D341Med (cell line): ENCODE measurements at places on chromosomes 4 and X.

DNA sequence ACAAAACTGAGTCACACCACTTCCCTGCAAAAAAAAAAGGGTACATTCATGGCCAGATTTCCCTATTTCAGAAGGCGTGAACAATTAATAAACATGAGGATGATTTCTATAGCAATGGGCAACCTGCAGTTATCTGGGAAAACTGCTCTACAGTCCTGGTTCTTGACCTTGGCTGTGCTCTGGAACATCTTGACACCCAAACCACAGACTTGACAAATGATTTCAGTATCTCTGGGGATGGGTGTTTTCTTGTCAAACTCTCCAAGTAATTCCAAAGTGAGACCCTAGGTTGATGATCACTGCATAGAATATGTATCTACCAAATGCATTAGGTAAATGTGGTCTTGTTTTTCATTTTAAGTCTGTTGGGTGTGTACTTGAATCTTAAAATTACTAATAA, 2.0 kb downstream of the DAPP1 start:
- no peak for DNase-seq

DNA sequence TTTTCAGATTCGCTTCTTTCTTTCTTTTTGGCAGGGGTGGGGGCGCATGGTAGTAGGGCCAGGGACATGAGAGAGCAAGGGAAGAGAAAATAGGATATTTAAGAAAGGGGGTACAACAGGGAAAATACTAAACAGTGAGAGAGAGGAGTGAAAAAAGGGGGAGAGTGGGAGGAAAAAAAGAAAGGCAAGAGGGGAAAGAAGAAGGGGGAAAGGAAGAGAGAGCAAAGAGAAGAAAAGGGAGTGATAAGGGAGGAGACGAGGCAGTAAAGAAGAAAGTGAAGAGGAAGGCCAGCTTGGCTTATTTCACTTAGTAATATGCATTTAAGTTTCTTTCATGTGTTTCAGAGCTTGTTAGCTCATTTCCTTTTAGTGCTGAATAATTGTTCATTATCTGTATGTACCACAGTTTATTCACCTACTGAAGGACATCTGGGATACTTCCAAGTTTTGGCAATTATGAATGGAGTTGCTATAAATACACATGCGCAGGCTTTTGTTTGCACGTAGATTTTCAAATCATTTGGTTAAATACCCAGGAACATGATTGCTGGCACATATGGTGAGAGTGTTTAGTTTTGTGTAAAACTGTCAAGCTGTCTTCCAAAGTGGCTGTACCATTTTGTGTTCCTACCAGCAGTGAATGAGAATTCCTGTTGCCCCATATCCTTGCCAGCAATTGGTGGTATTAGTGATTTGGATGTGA, 37.3 kb downstream of the CASP6 start:
- DNase-seq, result no peak

DNA sequence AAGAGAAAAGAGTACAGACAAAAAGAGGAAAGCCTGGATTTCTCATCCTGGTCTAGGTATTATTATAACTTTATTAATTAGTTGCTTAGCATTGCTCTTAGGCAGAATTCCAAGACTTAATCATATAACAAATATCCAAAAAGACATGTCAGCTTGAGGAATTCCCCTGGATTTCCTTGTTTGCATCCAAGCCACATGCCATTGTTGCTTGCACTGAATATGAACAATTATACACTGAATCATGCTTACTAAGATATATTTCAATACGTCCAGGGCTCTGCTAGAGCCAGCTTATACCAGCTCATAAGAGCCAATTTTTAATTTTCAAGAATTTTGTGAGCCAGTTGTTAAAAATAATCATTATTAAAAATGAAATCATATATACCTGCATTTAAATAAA, 5.5 kb upstream of the TLR10 start:
- DNase-seq, result no peak

DNA sequence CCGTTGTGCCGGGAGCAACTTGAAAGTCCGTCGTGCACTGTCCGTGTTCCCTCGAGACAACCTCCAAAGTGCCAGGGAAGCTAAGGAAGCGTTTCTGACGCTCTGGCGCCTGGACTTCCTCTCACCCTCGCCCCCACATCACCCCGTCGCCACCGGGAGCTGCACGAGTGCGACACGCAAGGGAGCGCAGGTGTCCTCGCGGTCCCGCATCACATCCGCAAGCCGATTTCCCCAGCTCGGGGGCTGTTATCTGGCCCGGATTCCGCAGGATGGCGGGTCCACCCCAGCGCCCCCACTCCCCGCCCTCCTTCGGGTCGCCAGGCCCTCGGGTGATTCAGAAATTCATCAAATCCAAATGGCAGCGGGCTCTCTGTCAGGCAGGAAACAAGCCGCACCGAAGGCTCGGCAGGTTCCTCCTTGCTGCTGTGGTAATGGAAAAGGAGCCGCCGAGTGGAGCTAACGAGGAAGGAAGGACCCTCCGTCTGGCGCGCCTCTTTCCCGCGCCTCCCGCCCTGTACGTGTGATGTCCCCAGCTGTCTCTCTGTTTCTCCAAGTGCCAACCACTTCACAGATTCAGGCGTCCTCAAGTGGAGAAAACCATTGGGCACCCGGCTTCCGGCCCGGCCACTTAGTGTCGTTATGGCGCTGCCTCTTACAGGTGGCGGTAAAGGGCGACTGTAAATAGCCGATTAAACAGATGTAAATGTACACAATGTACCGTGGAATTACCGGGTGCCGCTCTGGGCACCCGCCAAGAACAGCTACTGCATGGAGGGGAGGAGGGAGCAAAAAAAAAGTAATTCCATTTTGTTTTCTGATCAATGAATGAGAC, 921 bp upstream of the SETD7 start:
- peak; percentile 77 for DNase-seq

DNA sequence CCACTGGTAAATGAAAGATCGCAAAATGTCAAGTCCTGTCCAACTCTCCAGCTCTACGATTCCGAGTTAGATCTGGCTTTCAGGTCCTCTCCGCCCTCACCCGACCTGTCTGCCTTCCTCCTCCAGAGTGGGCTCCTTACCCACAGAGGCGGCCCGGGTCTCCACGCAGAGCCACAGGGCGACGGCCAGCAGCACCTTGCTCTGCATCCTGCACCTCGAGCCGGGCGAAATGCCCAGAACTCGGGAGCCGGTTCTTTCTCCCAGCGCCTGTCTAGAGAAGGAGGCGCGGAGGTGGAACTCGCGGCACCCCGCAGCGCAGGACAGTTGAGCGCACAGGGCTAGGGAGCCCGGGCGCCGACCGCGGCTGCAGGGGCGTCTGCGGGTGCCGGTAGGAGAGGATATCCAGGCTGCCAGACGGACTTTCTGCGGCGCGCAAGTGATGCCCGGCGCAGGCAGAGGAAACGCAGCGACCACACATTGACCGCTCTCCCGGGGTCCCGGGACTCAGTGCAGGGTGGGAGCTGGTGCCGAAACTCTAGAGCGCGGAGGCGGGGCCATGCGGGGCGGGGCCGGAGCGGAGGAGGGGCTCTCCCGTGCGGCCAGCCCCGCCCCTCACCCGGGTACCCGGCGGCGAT, at the start of gene KDR:
TSS of gene KDR (minus strand) at position 509 of the 635 bp plus-strand sequence. CDS start at position 207, 302 bp downstream.
- peak; percentile 45 for DNase-seq

GRCh38 chr4:6124386-6125102, 75.8 kb downstream of the JAKMIP1 start:
- DNase-seq, result no peak

DNA sequence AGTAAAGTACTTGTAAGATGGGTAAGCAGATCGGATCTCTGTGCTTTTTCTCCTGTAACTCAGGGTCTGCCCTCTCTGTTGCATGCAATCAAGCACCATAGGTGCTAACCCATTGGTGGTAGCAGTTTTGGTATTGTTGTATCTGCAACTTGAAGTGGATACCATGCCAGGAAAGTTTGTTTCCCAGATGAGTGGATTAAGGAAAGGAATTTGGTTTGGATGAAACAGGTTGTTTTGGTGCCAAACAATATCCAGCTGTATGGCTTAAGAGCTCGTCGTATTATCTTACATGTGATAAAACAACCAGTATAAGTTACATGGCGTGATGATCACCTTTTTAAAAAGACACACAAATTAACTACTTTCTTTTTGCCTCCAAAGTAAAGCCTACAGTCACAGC, 280.9 kb upstream of the TENM3 start:
- DNase-seq, result no peak

- DNase-seq, result no peak
Observed at GRCh38 chrX:46628460-46629371, 55.2 kb downstream of the CHST7 start.
